DND-41 (cell line): ENCODE measurements at places on chromosomes 7 and 10.

- no peak for DNase-seq
Measured at GRCh38 chr7:99791667-99792369, 7.8 kb upstream of the CYP3A4 start.

GRCh38 chr7:134729895-134730294, 49.5 kb upstream of the CALD1 start:
- no peak for DNase-seq

DNA sequence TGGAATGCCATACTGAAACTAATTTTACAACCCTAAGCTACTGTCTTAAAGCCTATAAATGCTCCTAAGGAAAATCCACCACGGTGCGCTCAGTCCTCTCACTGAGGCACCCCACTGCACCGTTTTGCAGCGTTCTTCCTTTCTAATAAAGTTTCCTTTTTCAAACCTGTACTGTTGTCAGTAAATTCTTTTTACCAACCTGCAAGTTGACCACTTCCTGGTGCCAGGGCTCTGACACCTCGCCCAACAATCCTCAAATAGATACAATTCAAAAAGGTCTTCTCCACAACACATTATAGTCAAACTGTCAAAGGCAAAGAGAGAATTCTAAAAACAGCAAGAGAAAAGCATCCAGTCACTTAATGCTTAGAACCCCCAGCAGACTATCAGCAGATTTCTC, 42.8 kb downstream of the HERPUD2 start:
- no peak for DNase-seq

DNA sequence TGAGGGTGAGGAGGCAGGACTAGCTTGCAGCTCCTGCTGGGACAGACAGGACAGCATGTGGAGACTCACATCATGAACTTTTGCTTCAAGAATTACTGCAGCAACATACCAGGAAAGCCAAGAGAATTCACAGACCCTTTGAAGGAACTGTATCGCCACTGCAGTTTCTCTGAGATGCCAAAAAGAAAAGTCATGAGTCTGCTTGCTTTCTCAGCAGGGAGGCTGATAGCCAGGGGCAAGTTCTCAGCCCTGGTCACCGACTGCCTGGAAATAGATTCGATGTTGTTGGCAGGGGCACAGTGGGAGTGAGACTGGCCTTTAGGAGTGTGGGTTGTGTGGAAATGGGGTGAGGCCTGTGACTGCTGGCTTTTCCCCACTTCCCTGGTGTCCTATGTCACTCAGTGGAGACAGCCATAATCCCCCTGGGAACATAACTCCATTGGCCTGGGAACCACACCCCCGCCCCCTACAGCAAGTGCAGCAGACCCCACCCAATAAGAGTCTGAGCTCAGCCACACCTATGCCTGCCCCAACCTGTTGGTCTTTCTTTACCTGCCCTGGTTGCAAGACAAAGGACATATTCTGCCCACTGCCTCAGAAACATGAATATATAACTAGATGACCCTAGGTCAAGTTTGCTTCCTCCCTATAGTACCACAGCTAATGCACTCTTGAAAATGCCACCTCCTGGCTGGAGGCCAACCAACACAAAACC, 1.6 kb upstream of the SAMD9 start:
- no peak for DNase-seq

GRCh38 chr10:103542764-103543616, 49.5 kb downstream of the NEURL1 start:
- DNase-seq = peak; percentile 64

GRCh38 chr10:96758423-96758822, 38.1 kb upstream of the PIK3AP1 start:
- DNase-seq = peak; percentile 9

DNA sequence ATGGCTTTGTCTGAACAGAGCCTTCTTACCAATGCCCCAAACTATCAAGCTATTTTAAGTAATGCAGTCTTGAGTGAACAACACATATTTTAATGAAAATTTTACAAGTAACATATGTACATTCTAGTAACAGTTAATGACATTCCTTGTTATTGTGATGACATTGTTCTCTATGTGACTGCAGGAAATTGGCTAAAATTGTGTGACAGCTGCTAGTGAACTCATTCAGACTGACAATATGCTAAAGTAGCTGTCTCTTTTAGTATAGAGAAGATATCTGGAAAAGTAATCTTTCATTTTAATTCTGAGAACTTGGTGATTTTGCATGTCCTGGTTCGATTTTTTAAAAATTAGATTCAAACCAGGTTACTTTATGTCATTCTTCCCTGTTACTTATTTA, 259.8 kb upstream of the MAGI2 start:
- no peak for DNase-seq

GRCh38 chr7:11252011-11252607, 278.4 kb downstream of the PHF14 start:
- no peak for DNase-seq

- no peak for DNase-seq
Measured at GRCh38 chr10:970311-971149, 17.7 kb upstream of the GTPBP4 start.

GRCh38 chr10:69554611-69555010, 18.6 kb downstream of the NEUROG3 start:
- no peak for DNase-seq

DNA sequence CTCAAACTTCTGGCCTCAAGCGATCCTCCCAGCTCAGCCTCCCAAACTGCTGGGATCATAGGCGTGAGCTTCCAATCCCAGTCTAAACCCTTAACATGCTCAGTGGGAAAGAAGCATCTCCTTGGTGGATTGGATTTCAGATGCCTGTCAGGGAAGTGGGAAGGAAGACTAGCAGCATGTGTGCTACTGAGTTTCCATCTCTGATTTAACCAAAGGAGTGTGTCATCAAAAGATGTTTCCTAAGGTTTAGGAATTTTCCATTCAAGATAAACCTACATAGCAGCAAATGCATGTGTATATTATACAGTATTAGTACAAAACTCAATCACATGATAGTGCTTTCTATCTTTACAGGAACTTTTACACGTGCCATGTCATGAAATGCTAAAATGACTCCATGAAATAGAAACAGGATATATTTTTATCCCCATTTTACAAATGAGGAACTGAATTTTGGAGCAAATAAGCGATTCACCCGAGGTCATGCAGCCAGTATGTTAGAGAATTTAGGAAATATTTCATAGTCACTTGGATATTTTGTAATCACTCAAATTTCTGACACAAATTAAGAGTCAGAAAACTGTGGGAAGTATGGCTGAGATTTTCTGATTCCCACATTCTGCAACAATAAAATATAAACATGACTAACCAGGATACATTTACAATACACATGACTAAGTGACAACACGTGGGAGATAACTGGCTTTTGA, 11.4 kb upstream of the TMEM26 start:
- DNase-seq = no peak

- DNase-seq = no peak
Measured at GRCh38 chr10:117363028-117363427, 12.2 kb downstream of the PDZD8 start.

- no peak for DNase-seq
Measured at GRCh38 chr7:51246258-51247245, 70.1 kb downstream of the COBL start.

GRCh38 chr7:2688409-2689342, 674 bp downstream of the AMZ1 start:
- no peak for DNase-seq

DNA sequence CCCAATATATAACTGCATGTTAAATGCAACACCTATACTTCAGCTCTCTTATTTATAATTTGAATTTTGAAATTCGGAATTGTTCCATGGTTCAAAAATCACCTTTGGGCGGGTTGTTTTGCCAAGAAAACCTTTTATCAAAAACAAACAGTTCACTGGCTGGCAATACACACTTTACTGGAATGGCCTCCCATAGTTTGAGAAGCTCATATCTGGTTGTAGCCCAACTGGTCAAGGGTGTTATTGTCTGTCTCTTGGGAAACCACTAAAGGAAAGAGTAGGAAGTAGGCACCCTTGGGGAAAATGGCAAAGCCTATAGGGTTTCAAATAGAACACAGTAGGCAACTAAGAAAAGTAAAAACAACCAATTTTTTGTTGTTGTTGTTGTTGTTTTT, 117.9 kb downstream of the HIPK2 start:
- no peak for DNase-seq

GRCh38 chr7:131556053-131556908, at the start of gene PODXL:
PODXL (minus strand) TSS chr7:131556628; CDS start chr7:131556359, 269 bp downstream.
- peak; percentile 68 for DNase-seq

- no peak for DNase-seq
Measured at GRCh38 chr10:5464546-5464945, 34.8 kb downstream of the CALML5 start.

- DNase-seq = no peak
Measured at GRCh38 chr10:7153750-7154149, 257.1 kb downstream of the SFMBT2 start.

DNA sequence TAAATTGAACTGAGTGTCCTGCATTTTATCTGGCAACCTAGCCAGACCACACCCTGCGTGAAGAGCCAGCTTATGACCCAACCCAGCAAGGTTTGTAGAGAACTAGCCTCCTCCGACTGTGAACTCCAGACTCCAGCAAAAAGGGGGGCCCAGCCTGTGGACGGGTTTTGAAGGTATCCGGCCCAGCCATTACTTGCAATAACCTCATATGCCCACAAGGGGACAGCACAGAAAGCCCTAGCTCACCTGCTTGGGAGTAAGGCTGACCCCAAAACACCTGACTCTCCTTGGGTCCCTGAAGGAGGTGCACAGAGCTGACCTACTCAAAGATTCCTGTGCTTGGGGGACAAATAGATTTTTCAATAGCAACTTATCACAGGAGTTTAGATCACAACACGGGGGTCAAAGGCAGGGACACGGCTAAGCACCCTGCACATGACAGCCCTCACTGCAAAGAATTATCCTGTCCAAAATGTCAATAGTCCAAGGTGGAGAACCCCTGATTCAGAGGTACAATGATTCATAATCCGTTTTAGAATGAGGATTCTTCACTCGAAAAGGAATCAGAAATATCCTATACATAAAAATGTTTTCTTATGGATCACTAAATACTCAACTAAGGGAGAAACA, 4.6 kb downstream of the TRPV6 start:
- DNase-seq = peak; percentile 60

GRCh38 chr7:90298145-90299038, 22.7 kb downstream of the FAM237B start:
- DNase-seq = no peak

DNA sequence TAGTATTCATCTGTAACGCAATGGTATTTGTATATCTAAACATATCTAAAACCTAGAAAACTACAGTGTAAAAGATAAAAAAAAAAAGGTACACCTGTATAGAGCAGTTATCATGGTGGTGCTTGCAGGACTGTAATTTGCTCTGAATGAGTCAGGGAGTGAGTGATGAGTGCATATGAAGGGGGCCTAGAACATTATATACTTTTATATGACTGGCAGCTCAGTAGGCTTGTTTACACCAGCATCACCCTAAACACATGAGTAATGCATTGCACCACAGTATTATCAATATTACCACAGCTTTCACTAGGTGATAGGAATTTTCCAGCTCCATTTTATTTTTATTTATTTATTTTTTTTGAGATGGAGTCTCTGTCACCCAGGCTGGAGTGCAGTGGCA, 40.8 kb downstream of the TRIM24 start:
- DNase-seq = no peak

GRCh38 chr10:67666416-67667034, 29.5 kb downstream of the CTNNA3 start:
- no peak for DNase-seq

- DNase-seq = no peak
Measured at GRCh38 chr10:114499116-114499515, 94.8 kb upstream of the AFAP1L2 start.

DNA sequence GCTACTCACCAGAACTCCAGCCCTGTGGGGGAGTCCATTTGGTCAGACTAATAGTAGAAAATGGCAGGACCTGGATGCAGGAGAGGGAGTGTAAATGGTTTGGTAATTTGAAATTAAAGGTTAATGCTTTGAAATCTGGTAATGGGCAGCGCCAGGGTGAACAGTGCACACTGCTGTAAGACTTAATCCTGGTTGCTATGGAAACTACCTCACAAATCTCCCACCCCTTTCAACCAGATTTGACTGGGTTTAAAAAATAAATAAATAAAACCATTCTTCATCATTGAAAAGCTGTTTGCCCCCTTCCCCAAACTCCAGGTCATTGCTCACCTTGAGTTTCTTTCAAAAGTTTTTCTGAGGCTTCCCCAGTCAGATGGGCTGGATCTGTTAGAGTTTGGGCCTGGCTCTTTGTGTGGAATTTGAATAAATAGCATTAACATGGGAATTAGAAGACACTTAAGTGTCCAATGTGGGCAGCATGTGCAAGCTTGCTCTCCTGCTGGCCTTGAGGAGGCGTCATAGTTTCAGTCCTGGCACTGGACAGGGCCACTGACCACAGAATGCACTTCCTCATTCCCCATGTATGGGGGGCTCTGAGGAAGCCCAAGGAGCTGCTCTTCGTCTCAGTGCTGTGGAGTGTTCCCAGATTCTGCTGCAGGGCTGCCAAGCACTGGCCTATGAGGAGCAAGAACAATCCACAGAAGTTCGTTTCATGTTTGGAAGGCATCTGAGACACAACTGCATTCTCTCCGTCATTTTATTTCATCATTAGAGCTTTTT, 90.7 kb downstream of the LRRC4 start:
- no peak for DNase-seq

DNA sequence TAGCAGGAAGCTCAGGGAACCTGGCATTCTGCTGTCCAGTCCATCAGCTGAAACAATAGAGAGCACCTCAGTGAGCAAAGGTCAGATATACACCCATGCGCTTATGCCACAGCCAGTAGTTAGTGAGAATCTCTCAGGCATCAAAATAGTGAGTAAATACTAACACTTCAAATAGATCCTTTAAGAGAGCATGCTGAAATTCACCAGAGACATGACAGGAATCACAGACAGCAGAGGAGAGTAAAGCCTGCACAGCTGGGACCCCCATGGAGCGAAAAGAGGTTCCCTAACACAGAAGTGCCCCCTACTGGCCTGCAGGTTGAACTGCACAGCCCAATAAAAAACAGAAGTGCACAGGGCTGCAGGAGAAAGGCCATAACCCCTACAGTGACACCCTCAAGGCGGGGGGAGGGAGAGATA, 57.6 kb upstream of the ANTXRL start:
- DNase-seq = peak; percentile 50

DNA sequence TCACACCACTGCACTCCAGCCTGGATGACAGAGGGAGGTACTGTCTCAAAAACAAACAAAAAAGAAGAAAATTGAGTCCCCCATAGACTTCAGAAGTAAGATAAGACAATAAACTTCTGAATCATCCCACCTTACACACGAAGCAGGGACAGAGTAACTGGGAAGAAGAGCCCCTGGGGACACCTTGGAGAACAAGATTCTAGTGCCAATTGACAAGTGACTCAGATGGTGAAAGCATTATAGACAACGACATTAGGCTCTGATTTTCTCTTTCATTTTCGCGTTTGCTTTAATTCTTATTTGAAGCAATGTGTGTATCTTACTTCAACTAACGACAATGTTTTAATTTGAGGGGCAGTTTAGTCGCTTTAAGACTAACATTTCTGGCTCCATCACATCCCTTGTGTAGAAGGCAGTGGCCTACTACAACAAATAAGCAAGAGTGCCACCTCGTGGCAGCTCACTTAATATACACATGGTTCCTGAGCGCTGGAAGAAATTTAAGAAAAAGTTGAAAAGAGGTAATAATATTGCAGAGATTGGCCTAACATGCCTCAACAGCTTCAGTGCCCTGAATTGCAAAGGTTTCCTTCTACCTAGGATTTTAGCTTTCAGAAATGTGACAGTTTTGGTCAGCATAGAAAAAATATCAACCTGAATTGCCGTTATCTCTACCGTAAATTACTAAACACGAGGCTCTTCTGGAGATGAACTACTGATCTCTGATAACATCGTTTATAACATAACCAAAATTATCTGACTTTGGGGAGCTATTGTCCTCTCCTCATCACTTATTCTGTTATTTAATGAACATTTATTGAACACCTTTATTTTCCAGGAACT, 36.7 kb downstream of the ASNS start:
- peak; percentile 56 for DNase-seq

GRCh38 chr7:109641445-109641844, 1071.8 kb downstream of the DNAJB9 start:
- DNase-seq = no peak
